A549 treated with dexamethasone at 1 μM for 4 hours (cell line): ENCODE measurements at places on chromosomes 13 and 19. TPM values are rescaled to one million over a fixed set of nuclear protein-coding genes. Genes with fewer than 3 reads are reported as not detected.

C1QTNF9B gene
- total RNA-seq, result not detected in 5 replicates

ELL gene
- total RNA-seq, result 3.7 to 6.4 TPM (median 6.3 TPM) in 5 replicates

PRR19 gene
- 3.4 to 4.5 TPM (median 3.6 TPM) in 5 replicates for total RNA-seq

DAND5 gene
- total RNA-seq, result 0.06 to 0.09 TPM (median 0.07 TPM) in 3 of 5 replicates, not detected in the others

FFAR2 gene
- total RNA-seq, result 0.03 to 0.06 TPM (median 0.04 TPM) in 4 of 5 replicates, not detected in the other

FGF14 gene
- 0.01 to 0.11 TPM in 2 of 5 replicates, not detected in the others for total RNA-seq

CABP5 gene
- total RNA-seq, result not detected in 5 replicates

ARHGAP35 gene
- total RNA-seq, result 22.0 to 36.1 TPM (median 34.3 TPM) in 5 replicates

C5AR1 gene
- total RNA-seq, result 1.2 to 3.3 TPM (median 2.4 TPM) in 5 replicates

MRI1 gene
- total RNA-seq, result 7.1 to 13.8 TPM (median 12.8 TPM) in 5 replicates

PRKD2 gene
- total RNA-seq, result 19.7 to 33.9 TPM (median 28.2 TPM) in 5 replicates

CEACAM5 gene
- total RNA-seq, result 1.5 to 1.9 TPM (median 1.6 TPM) in 5 replicates
